ENCODE measurements at places on chromosomes 3 and 15.

- no peak for DNase-seq
Observed at GRCh38 chr3:171932153-171932611, 89.0 kb downstream of the TMEM212 start.

DNA sequence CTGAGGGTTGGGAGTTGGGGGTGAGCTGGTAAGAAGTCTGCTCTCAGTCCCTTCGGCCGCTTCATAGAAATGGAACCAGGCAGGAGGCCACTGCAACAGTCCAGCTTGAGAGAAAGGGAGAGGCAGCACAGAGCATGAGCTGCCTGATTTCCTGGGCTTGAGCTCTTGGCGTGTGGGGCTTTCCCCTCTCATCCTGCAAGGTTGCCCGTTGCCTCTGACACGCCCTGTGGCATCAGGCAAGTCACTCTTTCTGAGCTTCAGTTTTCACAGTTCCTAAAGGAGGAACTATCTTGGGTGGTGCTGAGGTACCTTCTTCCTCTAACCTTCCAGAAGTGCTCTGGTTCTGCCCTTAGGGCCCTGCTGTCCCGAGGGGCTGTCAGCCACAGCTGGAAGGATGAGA is 4.9 kb downstream of the MESP2 start:
- no peak for DNase-seq

DNA sequence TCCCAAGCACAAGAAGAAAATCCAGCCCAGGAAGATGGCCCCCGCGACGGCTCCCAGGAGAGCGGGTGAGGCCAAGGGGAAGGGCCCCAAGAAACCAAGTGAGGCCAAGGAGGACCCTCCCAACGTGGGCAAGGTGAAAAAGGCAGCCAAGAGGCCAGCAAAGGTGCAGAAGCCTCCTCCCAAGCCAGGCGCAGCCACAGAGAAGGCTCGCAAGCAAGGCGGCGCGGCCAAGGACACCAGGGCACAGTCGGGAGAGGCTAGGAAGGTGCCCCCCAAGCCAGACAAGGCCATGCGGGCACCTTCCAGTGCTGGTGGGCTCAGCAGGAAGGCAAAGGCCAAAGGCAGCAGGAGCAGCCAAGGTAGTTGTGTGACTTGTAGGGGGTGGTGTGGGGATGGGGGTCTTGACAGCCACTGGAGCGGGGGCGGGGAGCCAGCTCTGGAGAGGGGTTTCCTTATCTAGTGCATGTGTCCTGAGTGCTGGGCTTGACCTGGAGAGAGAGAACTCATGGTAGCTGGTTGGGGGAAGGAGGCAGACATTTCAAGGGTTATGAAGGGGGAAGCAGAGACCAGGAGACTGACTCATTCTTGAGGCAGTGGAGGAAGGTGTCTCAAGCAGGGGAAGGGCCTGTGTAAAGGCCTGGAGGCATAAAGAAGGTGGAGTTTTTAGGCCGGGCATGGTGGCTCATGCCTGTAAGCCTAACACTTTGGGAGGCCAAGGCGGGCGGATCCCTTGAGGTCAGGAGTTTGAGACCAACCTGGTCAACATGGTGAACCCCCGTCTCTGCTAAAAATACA is 6.2 kb downstream of the H1-8 start:
- no peak for DNase-seq

GRCh38 chr15:26974120-26974780 is 3.3 kb downstream of the GABRG3 start:
- DNase-seq: peak; percentile 25

GRCh38 chr3:55526332-55527030 is 39.4 kb upstream of the WNT5A start:
- DNase-seq: peak; percentile 3

DNA sequence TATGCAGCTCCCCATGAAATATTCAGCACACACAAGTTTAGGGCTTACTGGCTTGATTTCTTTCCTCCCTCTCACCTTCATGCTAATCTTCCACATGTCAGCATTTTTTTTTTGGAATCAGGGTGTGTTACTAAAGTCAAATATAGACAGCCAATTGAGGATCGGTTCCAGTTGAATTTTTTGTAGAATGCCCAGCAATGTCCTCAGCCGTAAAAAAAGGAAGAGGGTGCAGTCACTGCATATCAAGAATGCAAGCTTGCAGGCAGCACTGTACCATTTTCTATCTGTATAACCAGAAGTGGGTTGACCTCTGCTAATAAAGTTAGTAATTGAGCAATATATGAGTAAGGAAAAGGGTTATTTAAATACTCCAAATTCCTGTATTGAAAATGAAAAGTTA is 51.4 kb upstream of the CHMP2B start:
- no peak for DNase-seq

DNA sequence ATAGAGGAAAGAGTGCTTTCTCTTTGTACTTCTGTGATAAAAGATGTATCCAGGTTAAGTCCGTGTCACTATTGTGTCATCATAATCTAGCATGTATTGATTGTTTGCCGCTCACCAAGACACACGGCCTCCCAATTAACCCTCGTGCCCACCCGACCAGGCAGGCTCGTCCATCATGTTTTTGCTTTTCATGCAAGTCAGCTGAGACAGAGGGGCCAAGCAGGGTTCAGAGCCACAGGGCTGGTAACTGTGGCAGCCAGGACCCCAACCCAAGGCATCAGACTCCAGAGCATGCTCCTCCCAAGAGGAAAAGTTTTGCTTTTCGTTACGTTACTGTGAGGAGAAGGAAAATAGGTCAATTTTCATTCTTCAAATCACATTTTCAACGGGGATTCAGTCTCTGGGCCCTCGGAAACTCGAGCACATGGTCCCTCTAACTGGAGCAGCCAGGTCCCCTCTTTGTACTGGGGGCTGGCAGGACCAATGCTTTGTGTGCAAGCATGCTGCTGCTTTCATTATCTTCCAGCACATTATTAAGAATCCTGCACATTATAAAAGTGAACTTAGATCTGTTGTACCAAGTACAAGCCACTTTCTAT is 161.1 kb upstream of the TOPAZ1 start:
- DNase-seq: no peak

- no peak for DNase-seq
Observed at GRCh38 chr3:64848822-64849221, 161.0 kb upstream of the ADAMTS9 start.

DNA sequence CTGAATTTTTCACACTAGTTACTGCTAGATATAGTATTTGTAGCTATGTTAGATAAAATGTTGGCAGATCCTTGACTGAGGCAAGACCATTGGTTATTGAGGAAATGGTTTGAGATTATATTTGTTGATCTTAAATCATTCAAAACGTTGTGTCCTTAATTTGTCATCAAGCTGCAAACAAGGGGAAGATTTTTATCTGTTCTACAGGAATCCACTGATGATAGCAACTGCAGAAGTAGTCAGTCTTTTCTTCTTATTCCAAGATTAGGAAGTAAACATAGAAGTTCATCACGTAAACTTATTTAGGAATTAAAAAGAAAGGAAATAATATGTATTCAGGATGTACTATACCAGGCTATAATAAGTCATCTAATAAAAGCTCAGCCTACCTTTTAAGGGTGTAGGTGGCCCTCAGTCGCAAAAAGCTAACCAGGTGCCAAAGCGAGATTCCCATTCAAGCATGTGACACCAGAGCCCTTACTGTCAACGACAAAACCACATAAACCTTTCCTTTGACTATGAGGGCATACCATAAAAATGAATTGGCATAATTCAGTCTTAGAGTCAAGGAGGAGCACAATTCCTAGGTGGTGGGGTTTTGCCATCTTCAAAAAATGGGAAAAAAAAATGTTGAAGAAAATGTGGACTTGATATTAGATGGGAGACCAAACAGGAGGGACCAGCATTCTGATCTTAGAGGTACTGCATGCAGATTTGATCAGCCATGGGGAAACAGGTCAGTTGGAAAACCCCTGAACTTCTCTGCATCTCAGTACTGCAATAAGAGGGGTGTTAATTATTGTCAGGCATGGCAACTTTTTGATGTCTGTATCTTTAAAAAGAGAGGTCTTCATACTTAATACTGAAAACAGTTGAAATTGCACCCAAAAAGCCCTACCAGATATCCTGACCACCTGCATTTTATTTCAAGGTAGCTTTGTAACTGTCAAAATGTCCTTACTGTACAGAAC is 212.5 kb upstream of the UBE2E1 start:
- peak; percentile 3 for DNase-seq

GRCh38 chr15:99151156-99151555 is 46.3 kb downstream of the SYNM start:
- no peak for DNase-seq

DNA sequence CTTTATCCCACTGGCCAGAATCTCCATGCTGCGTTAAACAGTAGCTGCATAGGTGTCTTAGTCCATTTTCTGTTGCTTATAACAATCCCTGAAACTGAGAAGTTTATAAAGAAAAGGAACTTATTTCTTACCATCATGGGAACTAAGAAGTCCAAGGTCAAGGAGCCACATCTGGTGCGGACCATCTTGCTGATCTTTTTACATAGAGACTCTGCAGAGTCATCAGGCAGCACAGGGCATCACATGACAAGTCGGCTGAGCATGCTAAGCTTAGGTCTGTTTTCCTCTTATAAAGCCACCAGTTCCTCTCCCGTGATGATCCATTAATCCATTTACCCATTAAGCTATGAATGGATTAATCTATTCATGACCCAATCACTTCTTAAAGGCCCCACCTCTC is 22.4 kb upstream of the FAM174B start:
- no peak for DNase-seq

DNA sequence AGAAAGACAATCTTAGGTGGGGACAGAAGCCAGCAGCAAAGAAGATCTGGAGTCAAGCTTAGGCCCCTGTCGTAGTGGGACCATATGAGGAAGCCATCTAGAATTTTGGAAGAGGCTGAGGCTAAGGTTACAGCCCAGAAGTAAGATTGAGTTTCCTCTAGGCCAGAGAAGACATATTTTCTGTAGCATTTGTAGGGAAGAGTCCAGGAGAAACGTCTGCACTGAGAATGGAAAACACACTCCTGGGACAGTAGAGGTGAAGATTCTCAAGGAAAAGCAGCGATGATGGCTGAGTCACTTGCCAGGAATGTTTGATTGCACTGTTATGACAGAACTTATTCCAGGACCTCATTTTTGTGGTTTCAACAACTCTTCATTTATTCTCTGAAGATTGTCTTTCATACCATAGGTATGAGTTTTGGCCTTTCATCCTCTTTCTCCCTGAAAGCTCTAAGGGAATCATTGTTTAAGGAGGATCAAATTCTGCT is 107.2 kb downstream of the GTPBP8 start:
- no peak for DNase-seq

GRCh38 chr3:122880173-122880572 is 85.3 kb downstream of the SLC49A4 start:
- no peak for DNase-seq

DNA sequence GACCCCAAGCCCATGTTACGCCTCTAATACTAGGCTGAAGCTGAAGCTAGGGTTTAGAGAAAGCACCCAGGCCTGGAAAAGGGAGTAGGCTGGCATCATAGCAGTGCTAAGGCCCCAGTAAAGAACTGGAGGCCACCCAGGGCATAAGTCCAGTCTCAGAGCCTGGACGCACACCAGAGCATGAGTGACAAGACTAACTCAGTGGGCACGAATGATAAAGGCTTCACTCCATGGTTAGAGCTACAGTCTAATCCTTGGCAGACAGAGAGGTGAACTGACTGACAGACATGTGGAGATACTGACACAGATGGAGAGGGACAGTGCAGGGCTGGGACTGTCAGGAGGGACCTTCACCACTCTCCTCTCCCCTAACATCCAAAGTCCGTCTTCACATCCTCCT is 139.8 kb downstream of the KCNMB2 start:
- no peak for DNase-seq

DNA sequence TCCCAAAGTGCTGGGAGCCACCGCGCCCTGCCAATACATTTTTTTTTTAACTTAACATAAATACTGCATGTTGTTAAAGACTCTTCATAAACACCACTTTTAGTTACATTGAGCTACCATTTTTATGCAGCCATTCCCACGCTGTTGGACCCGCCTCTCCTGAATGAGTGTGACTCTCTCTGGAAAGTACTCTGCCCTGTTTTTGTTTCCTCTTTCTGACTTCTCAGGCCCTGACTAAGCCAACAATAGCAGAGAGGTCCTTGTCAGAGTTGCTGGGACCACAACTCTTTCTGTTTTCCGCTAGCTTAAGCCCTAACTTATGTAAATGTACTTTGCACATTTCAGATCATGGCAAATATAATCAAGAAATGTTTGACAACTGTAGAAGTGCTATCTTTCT is 35.2 kb downstream of the PARP15 start:
- DNase-seq: no peak

DNA sequence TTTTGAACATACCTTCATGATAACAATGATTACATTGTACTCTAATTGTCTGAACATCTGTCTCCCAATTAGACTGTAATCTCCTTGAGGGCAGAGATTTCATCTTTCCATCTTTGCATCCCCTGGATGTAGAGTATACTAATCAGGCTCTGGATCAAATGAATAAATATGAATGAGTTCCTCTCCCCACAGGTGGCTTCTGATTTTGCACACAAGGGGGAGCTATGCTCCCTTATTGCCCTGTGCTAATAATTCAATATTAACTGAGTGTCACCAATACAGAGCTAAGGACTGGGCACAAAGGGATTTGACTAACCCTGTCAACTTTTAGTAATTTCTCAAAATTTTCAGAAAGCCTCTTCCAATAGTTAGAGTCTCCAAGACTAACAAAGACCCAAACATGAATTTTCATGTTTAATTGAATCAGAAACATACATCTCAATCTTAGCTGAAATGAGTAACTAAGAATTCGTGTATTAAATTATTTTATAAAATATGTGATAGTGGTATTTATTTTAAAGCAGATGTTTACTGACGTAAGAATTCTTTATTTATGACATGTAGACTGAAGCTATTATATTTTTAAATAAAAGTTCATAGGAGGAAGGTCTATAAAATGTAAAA is 3.0 kb downstream of the DUOXA1 start:
- no peak for DNase-seq

DNA sequence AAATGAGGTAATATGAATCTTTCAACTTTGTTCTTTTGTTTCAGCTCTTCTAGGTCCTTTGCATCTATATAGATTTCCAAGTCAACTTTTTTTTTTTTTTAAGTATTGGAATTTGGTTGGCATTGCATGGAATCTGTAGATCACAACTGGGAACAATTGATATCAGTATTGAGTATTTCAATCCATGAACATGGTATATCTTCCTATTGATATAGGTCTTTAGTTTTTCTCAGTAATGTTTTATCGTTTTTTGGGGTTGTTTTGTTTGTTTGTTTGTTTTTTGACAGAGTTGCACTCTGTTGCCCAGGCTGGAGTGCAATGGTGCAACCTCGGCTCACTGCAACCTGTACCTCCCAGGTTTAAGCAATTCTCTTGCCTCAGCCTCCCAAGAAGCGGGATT is 137.2 kb downstream of the EEFSEC start:
- DNase-seq: no peak

DNA sequence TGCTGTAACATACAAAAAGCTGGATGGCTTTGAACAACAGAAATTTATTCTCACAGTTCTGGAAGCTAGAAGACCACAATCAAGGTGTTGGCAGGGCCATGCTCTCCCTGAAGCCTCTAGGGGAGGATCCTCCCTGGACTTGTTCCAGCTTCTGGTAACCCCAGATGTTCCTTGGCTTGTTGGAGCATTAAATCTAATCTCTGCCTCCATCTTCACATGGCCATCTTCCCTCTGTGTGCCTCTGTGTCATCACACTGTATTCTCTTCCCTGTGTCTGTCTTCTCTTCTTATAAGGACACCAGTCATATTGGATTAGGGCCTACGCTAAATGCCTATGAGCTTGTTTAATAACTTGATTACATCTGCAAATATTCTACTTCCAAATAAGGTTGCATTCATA is 109.5 kb downstream of the STAG1 start:
- DNase-seq: no peak

All from NCI-H1417 (cell line).